ENCODE measurements at places on chromosomes 5 and 9.

- no peak for DNase-seq
These were observed 6.3 kb upstream of the CLPTM1L start for GRCh38 chr5:1351156-1351555.

GRCh38 chr5:114010362-114010761 is 351.5 kb upstream of the KCNN2 start:
- no peak for DNase-seq

- no peak for DNase-seq
These were observed 26.9 kb upstream of the SH3PXD2B start for GRCh38 chr5:172481011-172481800.

GRCh38 chr5:10584714-10585517 is 21.0 kb downstream of the ANKRD33B start:
- DNase-seq: no peak

DNA sequence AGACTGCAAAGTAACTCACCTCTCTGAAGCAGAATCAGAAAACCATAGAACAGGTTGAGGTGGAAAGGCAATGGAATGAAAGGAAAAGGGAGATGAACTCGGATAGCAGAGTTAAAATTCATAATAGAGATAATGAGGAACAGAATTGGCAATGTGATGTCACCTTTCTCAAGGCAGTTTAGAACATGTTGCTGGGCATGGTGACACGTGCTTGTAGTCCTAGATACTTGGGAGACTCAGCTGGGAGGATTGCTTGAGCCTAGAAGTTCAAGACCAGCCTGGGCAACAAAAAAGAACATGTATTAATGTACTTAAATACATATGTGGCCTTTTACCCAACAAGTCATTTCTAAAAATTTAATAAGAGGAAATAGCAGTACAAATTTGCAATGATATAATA is 81.6 kb upstream of the MIER3 start:
- no peak for DNase-seq

DNA sequence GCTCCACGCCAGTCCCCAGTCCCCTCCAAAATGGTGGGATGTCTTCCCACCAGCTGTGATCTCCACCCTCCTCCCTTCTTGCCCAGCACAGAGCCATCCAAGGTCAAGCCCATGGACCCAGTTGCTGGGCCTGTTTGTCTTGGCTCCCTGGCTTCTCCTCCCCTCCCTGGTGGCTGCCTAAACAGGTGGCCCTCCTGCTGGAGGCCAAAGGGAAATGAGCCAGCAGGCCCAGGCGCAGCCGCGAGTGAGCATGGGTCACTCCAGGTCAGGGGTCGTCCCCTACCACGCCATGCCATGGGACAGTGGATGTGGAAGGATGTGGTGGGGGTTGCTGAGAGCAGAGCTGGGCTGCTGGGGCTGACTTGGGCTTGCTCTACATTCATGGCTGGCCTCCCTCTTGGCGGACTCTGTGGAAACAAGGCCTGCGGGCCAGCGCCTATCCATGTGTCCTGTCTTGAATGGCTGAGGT is 33.6 kb downstream of the COL15A1 start:
- no peak for DNase-seq

- DNase-seq: no peak
These were observed 984.9 kb downstream of the TLE4 start for GRCh38 chr9:80556631-80557030.

Data from stimulated activated CD8-positive, alpha-beta memory T cell treated with anti-CD3 and anti-CD28 coated beads, Interleukin-15, amount 100 ng/mL, for 48 hours (primary cell).